ENCODE measurements at places on chromosomes 1 and 21. TPM values are rescaled to one million over a fixed set of nuclear protein-coding genes. Genes with fewer than 3 reads are reported as not detected.

- no peak for DNase-seq
Measured at GRCh38 chr1:14765773-14766172, 167.3 kb downstream of the KAZN start.

- no peak for DNase-seq
Measured at GRCh38 chr1:151405187-151405951, 6.0 kb downstream of the PSMB4 start.

LAX1 gene
- total RNA-seq = 0.19 TPM

OR14C36 gene
- not detected for total RNA-seq

DNA sequence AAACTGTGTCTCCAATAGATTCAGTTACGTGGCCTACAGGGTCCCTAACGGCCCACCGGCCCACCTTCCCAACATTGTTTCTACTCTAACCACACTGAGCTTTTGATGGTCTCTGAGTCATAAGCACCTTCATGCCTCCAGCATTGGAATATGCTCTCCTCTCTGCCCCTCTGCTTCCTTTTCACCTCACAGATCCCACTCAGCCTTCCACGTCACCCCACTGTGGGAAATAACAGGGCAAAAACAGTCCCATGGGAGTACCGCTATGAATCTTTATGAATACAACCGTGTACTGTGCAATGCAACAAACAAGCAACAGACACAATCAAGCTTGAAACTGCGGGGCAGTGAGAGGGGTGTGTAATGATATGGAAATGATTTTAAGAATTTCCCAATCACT lies 5.3 kb upstream of the SARS1 start:
- DNase-seq = no peak

GRCh38 chr1:30303387-30303786 lies 420.0 kb downstream of the MATN1 start:
- no peak for DNase-seq

DNA sequence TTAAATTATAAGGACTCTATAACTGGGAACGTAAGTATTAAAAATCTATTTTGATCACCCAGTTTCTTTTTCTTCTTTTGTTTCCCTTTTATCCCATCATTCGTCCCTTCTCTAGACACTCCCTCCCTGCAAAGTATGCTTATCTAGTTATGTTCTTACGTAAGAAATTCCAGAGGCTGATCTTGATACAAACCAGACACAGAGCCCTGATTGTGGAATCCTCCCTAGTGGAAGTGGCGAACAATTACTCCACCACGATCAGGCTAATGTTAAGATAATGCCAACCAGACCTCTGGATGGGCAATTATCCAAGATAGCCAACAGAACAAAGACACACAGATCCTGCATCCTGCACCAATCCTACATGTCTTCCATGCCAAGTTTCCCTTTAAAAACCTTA lies 1557.4 kb downstream of the PLA2G4A start:
- no peak for DNase-seq

HMGCL gene
- total RNA-seq = 47.1 TPM

- DNase-seq = no peak
Measured at GRCh38 chr1:104592926-104593325, 843.2 kb downstream of the AMY1C start.

- no peak for DNase-seq
Measured at GRCh38 chr1:230916587-230917283, 48.4 kb upstream of the C1orf198 start.

IRF6 gene
- total RNA-seq = 0.84 TPM

- no peak for DNase-seq
Measured at GRCh38 chr1:156496211-156496761, 4.3 kb downstream of the MEF2D start.

DNA sequence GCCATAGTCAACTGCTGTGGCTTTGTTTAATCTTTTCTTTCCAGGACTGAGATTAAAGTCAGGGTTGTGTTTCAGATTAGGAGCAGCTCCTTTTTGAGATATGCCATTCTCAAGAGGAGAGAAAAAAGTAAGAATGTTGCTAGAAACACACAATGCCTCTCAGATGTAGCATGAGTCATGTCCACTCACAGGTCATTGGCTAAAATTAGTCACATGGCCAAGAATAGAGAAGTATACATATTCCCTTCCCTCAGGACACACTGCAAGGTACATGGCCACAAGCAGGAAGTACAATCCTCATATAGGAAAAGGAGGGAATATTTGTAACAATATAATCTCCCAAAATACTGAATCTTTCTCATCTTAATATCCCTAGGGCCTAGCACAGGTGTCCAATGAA lies 141.9 kb upstream of the PTBP2 start:
- DNase-seq = no peak

ZNF683 gene
- total RNA-seq = not detected

AMY1B gene
- not detected for total RNA-seq

GRCh38 chr1:112386731-112387346 lies 9.2 kb upstream of the CTTNBP2NL start:
- no peak for DNase-seq

AJAP1 gene
- 0.46 TPM for total RNA-seq

MAEL gene
- not detected for total RNA-seq

DNA sequence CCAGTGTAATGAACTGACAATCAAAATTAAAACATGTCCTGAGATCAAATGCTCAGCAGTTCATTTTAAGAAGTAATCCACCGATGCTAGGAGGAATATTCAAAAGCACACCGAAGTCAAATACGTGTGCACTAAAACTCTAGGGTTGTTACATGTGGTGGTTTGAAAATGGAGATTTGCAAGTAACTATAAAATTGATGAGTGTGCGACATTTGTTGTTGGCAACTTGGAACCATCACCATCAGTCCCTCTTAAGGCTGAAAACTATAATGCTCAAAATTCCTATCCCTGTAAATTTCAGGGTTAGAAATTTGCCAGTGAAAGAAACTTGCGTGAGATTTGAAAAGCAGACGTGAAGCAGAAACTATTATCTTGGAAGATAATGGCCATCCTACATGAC lies 13.3 kb upstream of the SGIP1 start:
- no peak for DNase-seq

DNA sequence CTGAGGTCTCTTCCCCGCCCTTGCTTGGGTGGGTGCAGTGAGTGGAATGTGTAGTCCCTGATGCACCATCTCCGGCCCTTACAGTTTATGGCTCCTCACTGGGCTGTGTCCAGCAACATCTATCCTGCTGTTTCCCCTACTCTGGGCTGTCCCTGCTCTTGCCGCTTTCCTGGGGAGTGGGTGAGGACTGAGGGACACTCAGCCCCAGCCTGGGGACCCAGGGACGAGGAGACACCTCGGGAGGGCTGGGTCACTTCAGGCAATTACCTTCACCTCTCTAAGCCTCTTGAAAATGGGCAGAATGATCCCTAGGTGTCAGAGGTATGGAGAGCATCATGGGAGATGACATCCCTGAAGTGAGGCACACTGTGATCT lies 13.6 kb upstream of the LRP8 start:
- DNase-seq = no peak

DNA sequence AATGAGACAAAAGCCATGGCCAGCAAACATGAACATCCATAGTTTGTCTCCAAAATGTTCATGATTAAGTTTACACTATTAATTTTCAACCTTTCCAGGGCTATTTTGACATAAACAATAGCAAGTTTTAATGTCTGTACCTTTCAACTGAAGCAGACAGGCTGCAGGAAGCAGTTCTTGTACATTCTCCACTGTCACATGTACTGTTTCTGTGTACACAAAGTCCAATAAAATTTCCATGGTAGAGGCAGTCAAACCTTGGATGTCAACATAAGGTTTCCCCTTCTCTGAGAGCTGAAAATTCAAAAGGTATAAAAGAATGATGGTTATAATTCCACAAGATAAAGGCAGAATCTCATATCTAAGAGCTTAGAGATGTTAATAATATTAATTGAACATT lies 7.4 kb downstream of the KLHL12 start:
- DNase-seq = no peak

- DNase-seq = no peak
Measured at GRCh38 chr1:239772446-239772845, 319.2 kb upstream of the FMN2 start.
